HT-29 (cell line): ENCODE measurements at places on chromosomes 3 and 15.
A peak's percentile ranks its signal among the peaks of the same experiment; 100 is the strongest.

- DNase-seq = no peak
Measured at GRCh38 chr3:34858067-34858660, 781.2 kb upstream of the ARPP21 start.

- peak; percentile 54 for DNase-seq
Measured at GRCh38 chr15:58221591-58222241, 83.5 kb downstream of the AQP9 start.

GRCh38 chr3:18791182-18791581 is 357.1 kb upstream of the KCNH8 start:
- DNase-seq = no peak

GRCh38 chr3:71495708-71496472 is 87.6 kb downstream of the FOXP1 start:
- no peak for DNase-seq

- no peak for DNase-seq
Measured at GRCh38 chr15:41572866-41573265, 13.9 kb downstream of the TYRO3 start.

GRCh38 chr3:134056464-134056891 is 26.8 kb upstream of the SLCO2A1 start:
- DNase-seq = no peak

GRCh38 chr3:128906031-128906803 is 26.8 kb downstream of the ACAD9 start:
- no peak for DNase-seq

- no peak for DNase-seq
Measured at GRCh38 chr3:155407971-155408370, 114.5 kb upstream of the STRIT1 start.

GRCh38 chr15:38674448-38674847 is 109.8 kb upstream of the RASGRP1 start:
- no peak for DNase-seq

GRCh38 chr3:13608969-13609725 is 60.2 kb downstream of the FBLN2 start:
- no peak for DNase-seq

- DNase-seq = no peak
Measured at GRCh38 chr3:23826382-23827064, 20.8 kb downstream of the UBE2E1 start.

GRCh38 chr15:26433818-26434217 is 339.0 kb downstream of the GABRB3 start:
- no peak for DNase-seq

- no peak for DNase-seq
Measured at GRCh38 chr3:117287602-117288001, 578.0 kb downstream of the TUSC7 start.

GRCh38 chr15:101176625-101177024 is 75.2 kb downstream of the CHSY1 start:
- DNase-seq = no peak

- peak; percentile 43 for DNase-seq
Measured at GRCh38 chr3:10945683-10946287, 46.8 kb upstream of the SLC6A1 start.

- DNase-seq = no peak
Measured at GRCh38 chr3:64655160-64655559, 32.6 kb downstream of the ADAMTS9 start.

- no peak for DNase-seq
Measured at GRCh38 chr15:90151989-90152645, 49.0 kb upstream of the SEMA4B start.

DNA sequence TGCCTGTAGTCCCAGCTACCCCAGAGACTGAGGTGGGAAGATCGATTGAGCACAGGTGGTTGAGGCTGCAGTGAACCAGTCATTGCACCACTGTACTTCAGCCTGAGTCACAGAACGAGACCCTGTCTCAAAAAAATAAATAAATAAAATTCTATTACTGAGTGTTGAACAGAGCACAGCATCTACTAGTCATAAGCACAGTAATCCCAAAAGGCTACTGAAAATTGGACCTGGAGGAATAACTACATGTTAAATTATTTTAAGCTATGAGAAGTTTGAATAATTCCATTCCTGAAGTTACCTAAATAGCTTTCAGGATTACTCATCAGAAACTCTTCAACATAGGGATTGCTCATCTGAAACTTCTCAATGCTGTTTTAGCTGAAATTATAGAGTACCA is 43.4 kb downstream of the ARMC8 start:
- DNase-seq = no peak

- no peak for DNase-seq
Measured at GRCh38 chr3:54123003-54123775, 837 bp downstream of the CACNA2D3 start.

- DNase-seq = no peak
Measured at GRCh38 chr15:32716915-32717425, 834 bp upstream of the GREM1 start.

DNA sequence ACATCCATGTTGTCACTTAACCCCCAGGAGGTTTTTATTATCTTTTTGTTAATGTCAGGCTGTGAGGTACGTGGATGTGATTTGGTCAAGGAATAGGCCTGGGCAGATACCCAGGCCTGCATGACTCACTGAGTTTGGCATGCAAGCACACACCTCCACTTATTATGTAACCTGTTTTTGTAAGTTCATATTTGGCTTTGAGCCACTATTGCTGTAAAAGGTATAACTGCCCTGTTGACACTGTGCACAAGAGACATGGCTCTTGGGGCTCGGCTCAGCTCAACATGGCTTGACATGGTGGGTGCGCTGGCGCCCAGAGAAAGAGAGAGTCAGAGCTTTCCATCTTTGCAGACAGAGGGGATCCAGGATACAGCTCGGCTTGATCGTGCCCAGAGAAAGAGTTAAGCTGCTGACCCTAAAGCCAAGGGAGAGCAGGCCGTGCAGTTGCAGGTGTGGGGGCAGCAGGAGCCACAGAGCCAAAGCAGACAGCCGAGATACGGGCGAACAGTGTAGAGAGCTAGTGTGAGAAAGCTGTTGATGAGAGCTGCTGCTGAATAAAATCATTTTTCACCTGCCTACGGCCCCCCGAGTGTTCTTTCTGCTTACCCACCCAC is 67.9 kb upstream of the UNC13C start:
- peak; percentile 45 for DNase-seq

DNA sequence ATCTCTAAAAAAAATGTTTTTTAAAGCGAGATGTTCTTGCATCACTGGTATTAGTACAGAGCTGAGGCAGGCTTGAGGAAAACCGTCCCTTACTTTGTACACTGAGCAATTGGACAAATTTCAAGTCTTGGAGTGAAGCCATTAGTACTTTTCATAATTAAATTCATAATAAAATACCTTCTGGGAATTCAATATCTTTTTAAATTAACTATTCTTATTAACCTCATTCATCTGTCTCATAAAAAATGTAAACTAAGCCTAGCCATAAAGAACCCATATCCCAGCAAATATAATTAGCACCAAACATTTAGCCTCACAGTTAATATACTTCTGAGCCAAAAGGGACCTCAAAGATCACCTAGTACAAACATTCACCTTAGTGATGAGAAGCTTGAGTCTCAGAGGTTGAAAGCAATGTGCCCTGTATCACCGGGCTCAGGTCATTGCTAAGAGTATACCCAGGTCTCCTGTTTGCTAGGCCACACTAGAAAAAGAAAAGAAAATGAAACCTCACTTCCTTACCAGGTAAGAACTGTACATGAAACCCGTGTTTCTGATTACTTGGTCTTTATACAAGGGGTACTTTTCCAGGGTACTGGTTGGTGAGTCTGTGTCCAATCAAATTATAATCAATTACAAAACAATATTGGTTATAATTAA is 192.5 kb downstream of the ADAMTS9 start:
- no peak for DNase-seq

DNA sequence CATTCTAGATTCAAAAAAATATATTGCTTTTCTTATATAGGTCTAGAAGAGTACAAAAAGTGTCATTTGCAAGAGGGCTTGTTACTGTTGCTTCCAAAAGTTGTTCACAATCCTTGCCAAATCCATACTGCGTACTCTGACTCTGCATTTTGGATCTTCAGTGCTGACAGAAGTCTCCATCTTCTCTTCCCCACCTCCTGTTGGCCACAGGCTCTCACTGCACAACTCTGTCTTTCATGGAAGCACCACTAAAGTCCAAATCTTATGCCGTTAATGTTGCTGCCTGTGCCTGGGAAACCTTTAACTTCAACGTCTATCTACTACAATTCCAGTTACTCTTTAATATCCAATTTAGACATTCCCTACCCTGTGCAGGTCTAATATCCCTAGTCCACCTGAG is 419.9 kb downstream of the NR2F2 start:
- peak; percentile 37 for DNase-seq

DNA sequence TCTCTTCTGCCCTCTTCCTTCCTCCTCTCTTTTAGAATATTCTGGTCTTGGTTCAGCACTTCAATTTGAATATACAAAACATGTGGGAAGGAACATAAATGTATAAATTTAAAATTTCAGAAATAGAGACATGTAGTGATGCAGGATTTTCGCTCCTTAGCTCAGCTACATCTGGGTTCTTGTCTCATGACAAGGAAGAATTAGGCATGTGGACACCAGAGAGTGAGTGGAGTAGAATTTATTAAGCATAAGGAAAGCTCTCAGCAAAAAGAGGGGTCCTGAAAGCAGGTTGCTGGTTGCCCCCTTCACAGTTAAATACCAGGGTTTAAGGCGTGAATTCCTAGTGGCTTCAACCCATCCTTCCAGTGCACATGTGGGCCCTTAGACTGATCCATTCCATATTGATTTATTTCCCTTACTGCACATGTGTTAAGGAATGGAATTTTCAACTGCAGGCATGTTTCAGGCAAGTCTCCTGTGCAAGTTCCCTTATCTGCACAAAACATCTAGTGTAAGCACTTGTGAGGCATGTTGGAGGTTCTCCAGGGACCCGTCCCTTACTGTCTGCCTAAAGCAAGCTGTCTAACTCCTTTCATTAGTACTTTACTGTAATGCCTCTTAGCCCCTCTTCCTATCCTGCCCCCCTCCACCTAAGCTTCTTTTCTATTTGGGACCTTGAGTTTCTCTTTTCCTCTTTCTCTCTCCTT is 133.2 kb upstream of the STRIT1 start:
- DNase-seq = no peak

GRCh38 chr3:98058244-98058960 is 23.3 kb upstream of the GABRR3 start:
- DNase-seq = no peak

- DNase-seq = no peak
Measured at GRCh38 chr3:126551121-126551838, 7.5 kb downstream of the C3orf22 start.

DNA sequence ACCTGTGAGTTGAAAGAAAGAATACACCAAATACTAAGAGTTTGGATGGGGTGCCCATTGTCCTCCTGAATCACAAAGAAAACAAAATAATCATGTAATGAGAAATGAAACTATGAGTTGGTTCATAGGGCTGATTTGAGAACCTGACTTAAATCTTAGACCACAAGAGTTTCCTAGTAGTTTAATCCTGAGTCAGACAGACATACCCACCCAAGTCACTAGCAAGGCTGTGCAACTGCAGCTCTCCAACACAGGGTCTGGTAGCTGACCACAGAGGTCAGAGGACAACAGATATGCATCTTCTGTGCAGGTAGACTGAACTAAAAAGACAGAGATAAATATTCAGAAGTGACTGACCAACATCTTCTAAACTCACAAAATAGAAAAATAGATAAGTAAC is 296.3 kb upstream of the TMCO5A start:
- no peak for DNase-seq

DNA sequence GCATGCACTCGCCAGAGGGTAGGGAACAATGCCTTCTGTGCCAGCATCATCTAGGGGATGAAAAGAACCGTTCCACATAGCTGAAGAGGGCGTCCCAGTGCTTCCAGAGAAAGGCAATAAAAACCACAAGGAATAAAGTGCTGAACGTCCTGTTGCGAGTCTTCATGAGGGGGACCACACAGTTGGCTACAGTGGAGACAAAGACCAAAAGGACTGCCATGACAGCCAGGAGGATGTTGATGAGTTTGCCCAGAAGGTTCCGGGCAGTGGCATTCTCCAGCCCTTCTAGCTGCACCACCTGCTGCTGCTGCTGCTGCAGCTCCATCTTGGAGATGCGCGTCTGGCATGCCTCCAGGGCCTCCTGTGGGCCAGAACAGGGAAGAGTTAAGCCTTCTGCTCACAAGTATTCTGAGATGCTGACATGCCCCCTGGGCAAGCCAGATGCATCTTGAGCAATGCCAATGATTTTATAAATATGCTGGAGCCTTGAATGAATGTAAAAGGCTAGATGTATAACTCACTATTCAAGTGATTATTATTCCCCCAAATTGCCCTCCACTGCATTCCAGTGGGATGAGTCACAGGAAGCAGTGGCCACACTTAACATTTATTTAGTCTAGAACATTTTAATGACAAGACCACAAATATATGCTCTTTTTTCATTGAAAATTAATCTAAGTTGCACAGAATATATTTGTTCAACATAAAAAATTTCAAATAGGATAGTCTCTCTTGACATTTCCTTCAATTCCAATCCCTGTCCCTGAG is 45.1 kb upstream of the PLXND1 start:
- DNase-seq = peak; percentile 49

GRCh38 chr3:177835917-177836316 is 638.6 kb upstream of the TBL1XR1 start:
- no peak for DNase-seq

- DNase-seq = peak; percentile 82
Measured at GRCh38 chr3:65953881-65954733, 84.6 kb downstream of the MAGI1 start.

DNA sequence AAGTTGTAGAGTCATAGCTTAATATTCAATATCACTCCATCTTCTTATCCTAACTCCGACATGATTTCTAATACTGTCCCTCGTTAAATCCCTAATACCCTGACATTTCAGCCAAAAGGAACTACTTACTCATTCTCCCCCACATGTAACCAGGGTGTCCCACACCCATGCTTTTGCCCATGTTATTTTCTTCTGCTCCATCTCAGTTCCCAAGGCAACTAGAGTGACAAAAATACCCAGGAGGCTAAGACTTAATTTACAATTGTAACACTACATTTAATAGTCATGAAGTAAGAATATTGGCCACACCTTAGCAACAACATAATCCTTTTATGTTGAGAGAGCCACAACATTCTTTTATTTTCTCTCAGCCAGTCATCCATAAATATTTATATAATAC is 248.5 kb upstream of the TGFBR2 start:
- no peak for DNase-seq

- no peak for DNase-seq
Measured at GRCh38 chr3:116445311-116445841, at the start of gene LSAMP. LSAMP (minus strand) TSS chr3:116445487.

GRCh38 chr15:100859970-100860828 is 19.4 kb upstream of the ALDH1A3 start:
- no peak for DNase-seq

DNA sequence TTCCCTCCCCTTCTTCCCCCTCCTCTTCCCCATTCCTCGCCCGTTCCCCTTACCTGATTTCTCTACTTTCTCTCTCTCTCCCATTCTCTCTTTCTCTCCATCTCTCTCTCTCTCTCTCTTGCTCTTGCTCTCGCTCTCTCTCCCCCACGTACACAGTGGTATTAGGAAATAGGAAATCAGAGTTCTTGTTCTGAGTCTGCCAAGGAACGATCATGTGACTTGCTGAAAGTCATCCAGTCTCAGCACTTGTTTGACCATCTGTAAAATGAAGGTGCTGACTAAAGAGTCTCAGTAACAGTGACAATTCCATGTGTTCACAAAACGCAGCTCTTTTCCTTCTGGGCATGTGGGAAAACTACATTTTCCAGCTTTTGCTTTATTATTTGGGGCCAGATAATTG is 445.0 kb upstream of the TGFBR2 start:
- DNase-seq = no peak
